ENCODE measurements at places on chromosomes 7 and 10.

GRCh38 chr10:35006836-35007235 lies 83.3 kb downstream of the CUL2 start:
- DNase-seq: no peak

DNA sequence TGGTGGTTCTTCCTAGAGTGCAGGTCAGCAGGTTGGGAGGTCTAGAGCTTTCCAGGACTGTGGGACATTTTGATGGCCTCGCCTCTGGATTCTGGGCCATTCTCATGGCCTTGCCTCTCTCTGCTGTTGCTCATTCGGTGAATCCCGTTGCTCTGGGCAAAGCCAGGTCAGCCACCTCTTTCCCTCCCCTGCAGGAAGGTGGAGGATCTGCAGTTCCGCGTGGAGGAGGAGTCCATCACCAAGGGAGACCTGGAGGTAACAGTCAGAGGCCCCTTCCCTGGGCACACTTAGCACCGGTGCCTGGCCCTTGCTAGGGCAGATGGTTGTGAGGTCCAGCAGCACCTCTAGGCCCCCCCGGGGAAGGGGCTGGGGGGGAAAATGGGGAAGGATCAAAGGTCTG lies 74.9 kb downstream of the CLIP2 start:
- DNase-seq: no peak

DNA sequence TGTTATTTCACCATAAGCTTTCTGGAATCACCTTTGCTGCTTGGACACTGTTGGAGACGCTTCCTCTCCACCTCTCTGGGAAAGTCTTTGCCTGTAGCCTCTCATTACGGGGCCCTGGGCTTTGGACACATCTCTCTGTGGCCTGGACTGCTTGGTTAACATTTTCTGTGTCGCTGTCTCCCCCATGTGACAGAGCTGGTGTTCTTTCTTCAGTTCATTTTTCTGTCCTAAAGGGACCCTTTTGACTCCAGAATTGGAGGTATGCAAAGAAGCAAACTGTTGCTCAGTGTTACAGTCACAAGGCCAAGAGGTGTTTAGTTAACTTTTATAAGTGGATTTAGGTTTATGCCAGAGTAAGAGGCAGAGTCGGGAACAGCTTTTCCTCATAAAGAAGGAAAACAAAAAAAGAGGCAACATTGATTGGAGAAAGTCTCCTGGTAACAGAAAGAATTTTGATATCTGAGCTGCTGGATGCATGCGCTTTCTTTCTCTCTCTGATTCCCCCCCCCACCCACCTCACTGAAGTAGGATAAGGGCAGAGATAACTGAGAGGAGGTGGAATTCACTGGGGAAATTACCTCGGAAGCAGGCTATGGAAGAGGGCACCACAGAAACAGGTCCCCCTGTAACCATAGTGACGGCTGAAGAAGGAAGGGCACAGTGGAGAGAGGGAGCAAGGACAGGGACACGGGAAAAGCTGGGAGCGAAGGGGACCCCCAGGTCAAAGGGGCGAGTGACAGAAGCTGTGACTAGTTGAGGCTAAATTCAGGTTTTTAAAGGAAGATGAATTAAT lies 57.8 kb downstream of the LGI1 start:
- DNase-seq: no peak

DNA sequence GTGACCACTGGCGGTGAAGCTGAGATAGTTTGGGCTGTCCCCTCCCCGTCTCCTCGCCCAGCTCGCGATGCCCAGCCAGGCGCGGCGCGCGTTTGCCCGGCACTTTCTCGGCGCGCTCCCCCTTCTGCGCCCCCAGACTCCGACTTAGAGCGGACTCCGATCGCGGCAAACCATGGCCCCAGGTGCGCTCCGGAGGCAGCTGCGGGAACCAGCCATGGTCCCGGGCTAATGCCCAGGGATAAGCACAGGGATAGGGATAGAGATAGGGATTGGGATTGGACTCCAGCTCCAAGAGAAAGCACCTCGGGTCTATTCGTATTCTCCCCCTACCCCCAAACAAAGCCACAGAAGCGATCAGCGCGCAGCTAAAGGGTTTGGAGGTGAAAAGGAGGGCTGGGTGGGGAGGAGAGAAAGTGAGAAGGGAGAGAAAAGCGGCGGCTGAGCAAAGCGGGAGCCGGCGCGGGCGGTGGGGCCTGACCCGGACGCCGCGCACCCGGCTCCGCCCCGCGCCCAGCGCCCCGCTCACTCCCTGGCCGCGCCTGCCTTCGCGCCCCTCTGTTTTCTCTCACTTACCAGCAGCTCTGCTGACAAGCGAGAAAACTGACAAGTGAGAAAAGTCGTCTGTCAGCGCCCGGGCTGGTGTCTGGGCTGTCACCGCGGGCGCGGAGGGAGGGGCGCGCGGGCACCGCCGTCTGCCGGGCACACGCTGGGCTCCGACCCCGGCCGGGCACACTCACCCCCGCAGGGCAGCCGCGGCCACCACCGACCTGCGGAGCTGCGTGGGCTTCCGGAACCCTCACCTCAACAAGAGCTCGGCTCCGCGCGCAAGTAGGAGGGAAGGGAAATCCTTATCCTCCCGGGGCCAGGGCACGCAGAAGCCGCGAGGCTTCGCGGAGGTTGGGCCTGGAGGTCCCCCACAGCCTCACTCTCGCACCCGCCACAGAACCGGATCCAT lies at the start of gene PDE1C:
TSS of gene PDE1C (minus strand) at position 2 of the 955 bp plus-strand sequence.
- DNase-seq: no peak

DNA sequence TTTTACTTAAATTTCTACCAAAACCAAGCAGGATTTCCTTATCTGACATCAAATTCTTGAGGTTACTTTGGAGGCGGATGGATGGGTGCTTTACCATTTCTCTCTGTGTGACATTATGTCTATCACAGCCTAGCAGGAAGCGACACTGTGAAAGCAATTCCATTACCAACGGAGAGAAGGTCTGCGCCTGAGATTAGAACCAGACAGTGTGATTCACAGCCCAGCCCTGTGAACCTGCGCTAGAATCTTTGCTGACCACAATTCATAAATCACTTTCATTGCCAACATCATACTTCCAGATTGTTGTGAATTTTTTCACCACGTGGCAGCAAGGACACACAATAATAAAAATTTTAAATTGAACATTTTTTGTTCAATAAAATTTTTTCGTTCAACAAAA lies 126.5 kb downstream of the CUBN start:
- peak; percentile 71 for DNase-seq

DNA sequence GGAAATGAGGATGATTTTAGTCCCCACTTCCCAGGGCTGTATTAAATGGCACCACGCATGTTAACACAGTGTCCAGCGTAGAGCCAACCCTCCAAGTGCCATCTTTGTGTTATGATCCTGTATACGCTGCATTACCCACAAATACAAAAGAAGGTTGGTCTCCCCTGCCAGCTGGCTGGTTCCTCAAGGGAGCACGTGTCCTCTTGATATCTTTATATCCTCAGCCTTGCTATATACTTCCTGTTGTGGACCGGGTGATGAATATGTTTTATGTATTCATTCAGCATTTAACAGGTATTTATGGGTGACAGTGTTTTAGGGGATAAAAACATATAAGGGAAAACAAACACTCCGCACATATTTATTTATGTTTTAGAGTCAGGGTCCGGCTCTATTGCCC lies 23.2 kb upstream of the PRRT4 start:
- DNase-seq: no peak

DNA sequence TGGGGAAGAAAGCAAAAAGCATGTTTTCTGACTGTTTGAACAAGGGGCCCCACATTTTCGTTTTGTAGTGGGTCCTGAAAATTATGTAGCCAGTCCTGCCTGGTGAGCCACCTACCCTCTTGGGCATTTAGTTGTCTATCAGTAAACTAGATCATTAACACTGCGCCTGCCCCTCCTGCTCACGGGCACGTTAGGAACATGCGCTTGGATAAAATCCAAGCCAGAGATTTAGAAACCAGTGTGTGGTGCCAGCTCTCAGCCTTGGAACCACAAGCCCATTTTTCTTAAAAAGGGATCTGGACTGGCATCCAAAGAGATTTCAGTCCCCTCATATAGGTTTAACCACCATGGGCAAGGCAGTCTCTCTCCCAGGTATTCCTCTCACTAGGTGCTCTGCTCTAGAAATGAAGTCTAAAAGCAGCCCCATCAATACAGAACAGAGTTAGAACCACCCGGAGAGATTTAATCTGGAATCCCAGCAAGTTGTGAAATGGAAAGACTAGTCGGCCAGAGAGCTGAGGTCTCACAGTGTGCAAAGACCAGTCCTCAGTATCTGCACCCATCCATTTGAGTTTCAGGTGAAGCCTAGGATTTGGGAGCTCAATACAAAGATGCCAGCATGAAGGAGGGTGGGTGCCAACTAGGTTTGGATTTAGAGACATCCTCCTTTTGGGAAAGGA lies 123.9 kb upstream of the TCF7L2 start:
- no peak for DNase-seq

DNA sequence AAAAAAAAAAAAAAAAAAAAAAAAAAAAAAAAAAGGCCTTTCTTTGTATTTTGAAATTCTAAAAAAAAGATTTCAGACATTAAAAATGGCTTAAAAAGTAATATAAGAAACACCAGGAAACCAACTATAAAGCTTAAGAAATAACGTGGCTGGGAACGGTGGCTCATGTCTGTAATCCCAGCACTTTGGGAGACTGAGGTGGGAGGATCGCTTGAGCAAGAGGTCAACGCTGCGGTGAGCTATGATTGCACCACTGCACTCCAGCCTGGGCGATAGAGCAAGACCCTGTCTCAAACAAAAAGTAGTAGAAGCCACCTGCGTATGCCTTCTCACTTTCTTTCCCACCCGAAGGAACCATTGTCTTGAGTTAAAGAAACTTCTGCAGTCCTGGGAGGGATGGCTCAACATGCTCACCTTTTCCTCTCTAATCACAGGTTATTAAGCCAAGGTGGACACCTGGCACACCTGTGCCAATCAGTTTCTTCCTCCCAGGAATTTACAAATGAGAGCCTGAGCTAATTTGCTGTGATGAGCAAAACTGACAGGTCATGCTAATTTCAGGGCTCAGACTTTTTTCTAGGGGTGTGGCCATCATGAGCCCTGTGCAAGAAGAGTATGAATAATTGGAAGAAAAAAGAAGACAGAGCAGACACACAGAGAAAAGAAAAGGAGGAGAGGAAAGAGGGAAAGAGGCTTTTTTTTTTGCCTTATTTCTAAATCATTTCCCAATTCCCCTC lies 72.0 kb upstream of the PARD3 start:
- DNase-seq: no peak

DNA sequence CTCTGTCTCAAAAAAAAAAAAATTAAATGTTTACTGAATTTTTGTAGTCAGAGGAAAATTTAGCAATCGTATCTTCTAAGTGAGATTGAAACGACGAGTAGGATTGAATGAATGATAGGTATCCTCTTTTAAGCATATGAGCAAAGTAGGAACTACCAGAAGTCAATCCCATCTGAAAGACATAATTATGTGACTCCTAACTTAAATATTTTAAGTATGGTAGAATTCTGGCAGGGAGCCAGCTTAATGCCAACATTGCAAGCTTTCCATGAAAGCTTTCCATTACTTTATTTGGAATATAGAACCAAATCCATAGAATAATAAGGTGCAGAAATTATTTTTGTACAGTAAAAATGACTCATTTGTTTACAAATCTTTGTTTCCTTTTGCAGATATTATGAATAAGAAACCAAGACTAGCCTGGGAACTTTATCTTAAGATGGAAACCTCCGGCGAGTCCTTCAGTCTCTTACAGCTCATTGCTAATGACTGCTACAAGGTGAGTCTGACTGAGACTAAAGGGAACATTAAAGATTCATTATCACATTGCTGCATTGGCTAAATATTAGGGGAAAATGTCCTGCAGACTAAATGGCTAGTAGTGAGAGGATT lies 50.2 kb upstream of the UBN2 start:
- no peak for DNase-seq

DNA sequence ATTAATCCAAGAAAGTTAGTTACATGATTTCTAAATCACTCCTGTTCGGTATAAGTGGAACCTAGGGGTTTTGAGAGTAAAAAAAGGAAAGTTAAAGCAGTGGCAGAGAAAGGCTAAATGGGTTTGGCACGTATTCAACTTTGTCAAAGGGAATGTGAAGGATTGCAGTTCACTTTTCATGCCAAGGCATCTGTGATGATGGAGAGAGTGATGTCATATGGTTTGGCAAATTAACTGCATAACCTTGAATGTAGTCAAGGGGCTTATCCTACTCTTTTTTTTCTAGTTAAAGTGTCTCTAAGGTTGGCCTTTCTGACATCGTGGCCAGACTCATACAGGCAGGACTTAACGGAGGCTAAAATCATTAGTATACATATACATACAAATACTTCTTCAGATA lies 277.8 kb downstream of the EXOC4 start:
- DNase-seq: no peak

DNA sequence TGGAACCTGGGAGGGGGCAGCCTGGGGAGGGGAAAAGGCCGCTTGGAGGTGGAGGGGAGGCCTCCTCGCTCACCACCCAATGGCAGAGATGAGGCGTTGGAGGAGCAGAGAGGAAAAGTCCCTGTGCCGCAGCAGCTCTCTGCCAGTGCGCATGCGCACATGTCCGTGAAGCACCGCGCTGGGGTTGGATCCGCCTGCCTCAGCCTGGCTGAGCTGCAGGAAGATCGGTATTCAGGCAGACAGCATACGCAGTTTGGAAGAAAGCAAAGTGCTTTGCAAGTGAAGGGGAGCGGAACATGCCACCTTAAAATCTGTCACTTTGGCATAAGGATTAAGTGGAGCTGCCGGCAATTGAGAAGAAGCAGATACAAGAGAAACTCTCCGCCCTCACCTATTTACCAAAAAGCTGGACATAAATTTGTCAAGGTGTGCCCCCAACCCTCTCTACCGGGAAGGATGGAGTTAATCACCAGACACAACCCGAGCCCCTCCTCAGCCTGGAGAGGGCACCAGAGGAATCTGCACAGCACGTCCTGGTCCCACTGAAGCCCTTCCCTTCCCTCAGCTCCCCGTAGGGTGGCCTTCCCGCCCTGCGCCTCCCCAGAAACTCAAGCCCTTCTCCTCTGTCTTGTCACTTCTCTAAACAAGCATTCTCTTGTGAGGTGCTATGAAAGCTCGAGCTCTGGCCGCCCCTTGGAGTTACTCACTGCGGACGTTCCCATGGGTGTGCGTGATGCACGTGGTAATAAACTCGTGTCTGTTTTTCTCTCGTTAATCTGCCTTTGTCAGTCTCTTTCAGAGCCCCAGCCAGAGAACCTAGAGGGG lies 32.2 kb upstream of the TMEM72 start:
- peak; percentile 89 for DNase-seq

DNA sequence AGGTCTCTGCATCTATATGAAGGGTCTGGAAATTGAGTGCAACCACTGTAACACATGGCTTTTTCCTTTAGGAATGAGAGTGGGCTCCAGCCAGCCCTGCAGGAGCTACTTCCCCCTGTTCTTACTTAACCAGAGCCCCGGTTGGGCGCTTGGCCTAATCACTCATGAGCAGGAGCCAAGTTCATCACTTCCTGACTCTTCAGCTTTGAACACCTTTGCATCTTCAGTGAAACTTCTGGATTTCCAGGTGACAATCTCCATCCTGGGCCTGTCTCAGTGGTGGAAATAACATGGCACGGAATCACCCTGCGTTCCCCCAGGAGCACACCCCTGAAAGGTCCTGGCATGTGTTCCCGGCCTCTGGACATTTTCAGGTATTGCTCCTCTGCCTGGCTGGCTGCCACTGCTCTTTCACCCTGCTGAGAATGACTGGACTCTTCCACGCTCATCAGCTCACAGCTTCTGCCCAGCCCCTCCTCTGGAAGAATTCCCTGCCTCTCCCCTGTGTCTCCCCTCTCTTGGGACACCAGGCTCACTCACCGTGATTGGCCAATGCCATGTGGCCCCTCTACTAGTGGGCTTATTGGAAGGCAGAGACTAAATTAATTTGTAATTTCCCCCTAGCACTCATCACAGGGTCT lies 229.1 kb upstream of the GRB10 start:
- DNase-seq: peak; percentile 33

All from activated CD8-positive, alpha-beta memory T cell treated with anti-CD3 and anti-CD28 coated beads for 24 hours (primary cell).